ENCODE measurements at places on chromosomes 16 and 17.

- no peak for DNase-seq
Measured at GRCh38 chr16:23505180-23505665, 5.1 kb downstream of the GGA2 start.

GRCh38 chr17:78302478-78302877 lies 57.4 kb downstream of the SOCS3 start:
- no peak for DNase-seq

DNA sequence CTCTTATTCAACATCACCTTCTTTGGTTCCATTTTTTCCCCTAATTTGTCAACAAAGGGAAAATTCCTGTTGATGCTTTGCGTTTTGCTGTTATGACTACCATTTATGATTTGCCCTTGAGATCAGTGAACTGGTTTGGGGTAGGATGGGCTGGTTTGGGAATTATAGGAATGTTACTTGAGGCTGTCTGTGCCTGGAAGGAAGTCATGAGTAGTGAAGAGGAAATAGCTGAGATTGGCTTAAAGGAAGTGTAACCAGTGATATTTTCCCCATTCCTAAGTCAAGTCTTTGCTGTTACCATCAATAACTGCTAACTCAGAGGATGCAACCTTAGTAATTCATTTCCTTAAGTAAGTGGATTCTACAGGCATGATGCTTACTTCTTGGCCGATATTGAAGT lies 179.2 kb downstream of the MAP2K6 start:
- DNase-seq: no peak

DNA sequence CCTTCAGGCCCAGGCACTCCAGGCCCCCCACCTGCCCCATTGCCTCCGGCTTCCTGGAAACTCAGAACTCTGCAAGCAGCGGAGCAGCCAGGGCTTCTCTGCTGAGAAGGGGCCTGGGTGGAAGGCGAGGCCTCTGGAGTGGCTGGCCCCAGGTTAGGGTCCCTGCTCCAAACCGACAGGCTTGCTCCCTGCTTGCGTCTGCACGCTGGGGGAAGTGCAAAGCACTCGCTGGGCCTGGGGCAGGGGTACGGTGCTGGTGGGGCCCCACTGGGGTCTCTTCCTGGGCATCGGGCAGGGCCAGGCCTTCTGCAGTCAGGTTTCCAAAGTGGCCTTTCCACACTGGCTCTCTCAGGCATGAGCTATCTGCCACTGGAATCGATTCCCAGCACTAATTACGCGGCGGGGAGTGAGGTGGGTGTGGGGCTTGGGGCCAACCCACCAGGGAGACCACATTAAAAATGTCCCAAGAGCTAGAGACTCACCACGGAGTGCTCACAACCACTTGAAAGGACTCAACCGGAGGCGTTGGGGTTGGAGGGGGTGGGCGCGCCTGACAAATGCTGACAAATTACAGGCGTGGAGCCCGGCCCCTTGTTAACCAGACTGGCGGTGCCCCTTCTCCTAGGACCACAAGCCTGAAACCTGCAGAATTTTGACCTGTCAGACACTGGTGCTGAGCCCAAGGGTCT lies 17.9 kb downstream of the FAM83G start:
- no peak for DNase-seq

Measured in NCI-H1092 (cell line).